Activated CD4-positive, alpha-beta T cell treated with anti-CD3 and anti-CD28 coated beads, Interleukin-2, amount 50 U/mL, for 4 hours (primary cell): ENCODE measurements at places on chromosomes 2 and 18.

DNA sequence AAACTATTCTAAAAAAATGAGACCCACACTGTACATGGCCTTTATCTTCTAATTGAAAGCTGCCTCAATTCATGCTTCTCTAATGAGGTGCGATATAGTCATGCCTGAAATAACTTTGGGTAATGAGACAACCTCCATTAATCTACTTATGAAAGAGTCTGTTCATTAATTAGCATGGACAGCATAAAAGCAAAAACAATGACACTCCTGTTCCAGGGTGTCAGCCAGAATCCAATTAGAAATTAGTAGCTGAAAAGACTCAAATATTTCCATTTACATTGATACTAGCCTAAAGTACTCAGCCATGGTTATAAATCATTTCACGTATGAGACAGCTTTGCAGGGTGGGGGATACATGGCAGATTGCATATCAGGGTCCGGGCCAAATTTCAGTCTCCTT lies 288.7 kb downstream of the AKAIN1 start:
- no peak for DNase-seq

GRCh38 chr2:114609801-114610200 lies 167.4 kb downstream of the DPP10 start:
- no peak for DNase-seq

- DNase-seq = no peak
These were observed 34.1 kb downstream of the ITGB1BP1 start for GRCh38 chr2:9388950-9389911.

- no peak for DNase-seq
These were observed 55.9 kb downstream of the HS1BP3 start for GRCh38 chr2:20594957-20595356.

GRCh38 chr18:57544936-57545660 lies 41.4 kb downstream of the FECH start:
- DNase-seq = no peak

DNA sequence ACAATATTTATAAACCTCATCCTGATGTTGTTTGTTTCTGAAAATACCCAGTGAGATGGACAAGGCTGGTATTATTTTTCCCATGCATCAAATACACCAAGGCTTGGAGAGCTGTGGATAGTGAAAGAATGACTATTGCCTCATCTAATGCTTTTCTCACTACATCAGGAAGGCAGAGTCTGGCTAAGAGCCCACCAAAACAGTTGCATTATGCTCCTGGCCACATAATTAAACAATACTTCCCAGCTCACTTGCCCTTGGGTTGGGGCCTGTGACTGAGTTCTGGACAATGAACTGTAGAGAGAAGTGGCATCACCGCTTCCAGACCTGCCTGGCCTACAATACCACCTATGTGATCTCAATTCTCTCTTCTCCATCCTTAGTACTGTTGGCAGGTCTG lies 46.4 kb upstream of the REEP1 start:
- no peak for DNase-seq

- DNase-seq = no peak
These were observed 954.2 kb upstream of the NRXN1 start for GRCh38 chr2:51986101-51986500.
